Activated gamma-delta T cell treated with anti-CD3 and anti-CD28 coated beads, Interleukin-2, amount 50 U/mL, for 16 hours (primary cell): ENCODE measurements at places on chromosomes 6 and 20.
A peak's percentile ranks its signal among the peaks of the same experiment; 100 is the strongest.

- DNase-seq, result no peak
Measured at GRCh38 chr6:29528988-29529560, 30.5 kb downstream of the UBD start.

DNA sequence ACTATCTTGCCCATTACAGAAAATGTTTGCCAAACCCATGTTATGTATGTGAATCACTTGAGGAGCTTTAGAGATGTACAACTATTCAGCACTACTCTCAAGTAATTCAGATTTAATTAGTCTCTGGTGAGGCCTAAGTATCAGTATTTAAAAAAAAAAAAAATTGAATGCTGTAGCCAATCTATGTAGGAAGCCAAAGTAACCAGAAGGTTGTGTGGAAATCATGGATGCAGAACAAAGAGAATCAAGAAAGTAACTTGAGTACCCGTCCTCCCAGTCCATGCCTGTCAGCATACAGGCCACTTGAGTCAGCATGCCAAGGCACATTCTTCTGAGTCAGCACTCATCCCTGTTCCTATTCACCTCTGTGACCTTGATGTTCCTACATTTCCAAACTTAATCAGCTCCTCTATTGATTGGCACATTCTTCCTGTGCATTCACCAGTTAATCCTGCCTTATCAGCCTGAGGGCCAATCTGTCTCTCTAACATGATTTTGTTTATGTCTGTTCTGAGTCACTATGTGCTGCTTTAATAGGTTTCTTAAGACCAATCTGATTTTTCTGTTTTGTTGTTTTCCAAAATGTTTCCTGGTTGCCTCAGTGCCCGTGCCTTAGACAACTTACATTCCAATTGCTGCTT lies 165.6 kb downstream of the KCNQ5 start:
- no peak for DNase-seq

DNA sequence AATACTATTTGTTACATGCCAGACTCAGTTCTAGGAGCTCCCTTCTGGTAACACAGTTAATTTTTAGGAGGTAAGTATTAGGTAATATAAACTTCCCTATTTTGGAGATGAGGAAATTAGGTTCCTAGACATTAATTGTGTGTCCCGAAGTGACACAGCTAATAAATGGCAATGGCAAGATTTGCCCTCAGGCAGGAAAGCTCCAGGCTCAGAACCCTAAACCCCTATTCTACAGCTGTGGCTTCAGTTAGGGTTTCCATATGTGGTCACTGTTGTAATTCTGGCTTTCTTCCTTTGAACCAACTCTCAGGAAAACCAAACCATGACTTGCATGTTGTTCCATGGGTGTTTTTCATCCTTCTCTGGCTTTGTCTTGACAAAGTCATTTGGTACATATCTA lies 188.2 kb downstream of the PLCB1 start:
- DNase-seq, result no peak

GRCh38 chr6:104771258-104771832 lies 88.4 kb downstream of the HACE1 start:
- no peak for DNase-seq

DNA sequence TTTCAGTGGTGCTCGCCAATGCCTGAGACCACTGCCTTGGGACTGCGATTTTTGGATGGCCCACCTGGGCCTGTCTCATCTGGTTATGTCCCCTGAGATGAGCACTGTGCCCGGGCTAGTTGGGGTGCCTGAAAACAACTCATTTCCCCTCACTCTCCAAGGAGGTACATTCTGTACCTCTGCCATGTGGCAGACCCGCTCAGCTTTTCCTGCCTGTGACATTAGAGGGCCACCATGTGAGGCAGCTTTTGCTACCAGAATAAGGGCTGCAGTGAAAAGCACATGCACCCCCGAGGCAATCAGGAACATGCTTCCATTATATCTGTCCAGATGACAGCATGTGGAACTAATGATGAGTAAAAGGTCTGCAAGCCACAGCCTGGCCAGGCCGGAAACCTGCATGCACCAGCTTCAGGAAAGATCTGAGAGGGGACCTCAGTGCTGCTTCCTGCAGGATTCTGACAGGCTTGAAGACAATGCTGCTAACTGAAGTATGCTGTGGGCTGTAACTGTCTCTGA lies 11.3 kb upstream of the SRSF6 start:
- DNase-seq, result no peak

GRCh38 chr20:17822039-17822438 lies 122.3 kb downstream of the BANF2 start:
- no peak for DNase-seq

- DNase-seq, result no peak
Measured at GRCh38 chr6:127453845-127454619, 5.2 kb downstream of the KIAA0408 start.

DNA sequence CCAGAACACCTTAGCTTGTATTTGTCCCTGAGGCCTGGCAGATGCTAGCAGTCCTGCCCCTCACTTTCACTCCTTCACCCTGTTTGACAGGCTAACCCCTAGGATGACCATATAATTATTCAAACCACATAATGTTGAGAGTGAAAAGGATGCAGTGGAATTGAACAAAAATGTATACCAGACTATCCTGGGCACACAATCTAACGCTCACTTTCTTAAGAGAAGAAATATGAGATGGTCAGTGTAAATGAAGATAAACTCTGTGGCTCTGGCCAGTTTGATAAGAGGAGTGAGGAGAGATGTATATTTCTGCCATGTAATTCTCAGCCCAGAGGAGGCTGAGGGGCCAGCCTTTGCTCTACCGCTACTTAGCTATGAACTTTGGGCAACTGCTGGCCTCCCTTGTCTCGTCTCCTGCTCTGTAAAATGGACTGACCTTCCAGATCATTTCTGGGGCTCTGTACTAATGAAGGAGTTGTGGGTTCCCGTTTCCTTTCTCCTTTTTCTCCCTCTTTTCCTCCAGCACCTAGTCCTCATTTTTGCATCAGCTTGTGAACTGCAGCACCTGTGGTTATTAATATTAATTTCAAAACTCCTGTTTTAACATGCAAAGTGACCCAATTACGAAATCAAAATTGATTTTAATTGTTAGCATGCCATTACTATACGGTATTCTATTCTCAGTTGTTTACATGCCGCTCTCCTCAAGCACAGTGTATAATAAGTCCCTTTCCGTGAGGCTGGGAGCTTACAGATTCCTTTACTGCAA lies 92.5 kb upstream of the IYD start:
- DNase-seq, result no peak

- DNase-seq, result no peak
Measured at GRCh38 chr6:134289204-134289575, 28.7 kb downstream of the SGK1 start.

GRCh38 chr20:21099751-21100577 lies 6.2 kb downstream of the LINC00237 start:
- no peak for DNase-seq

- no peak for DNase-seq
Measured at GRCh38 chr6:56448046-56448445, 194.6 kb downstream of the DST start.

DNA sequence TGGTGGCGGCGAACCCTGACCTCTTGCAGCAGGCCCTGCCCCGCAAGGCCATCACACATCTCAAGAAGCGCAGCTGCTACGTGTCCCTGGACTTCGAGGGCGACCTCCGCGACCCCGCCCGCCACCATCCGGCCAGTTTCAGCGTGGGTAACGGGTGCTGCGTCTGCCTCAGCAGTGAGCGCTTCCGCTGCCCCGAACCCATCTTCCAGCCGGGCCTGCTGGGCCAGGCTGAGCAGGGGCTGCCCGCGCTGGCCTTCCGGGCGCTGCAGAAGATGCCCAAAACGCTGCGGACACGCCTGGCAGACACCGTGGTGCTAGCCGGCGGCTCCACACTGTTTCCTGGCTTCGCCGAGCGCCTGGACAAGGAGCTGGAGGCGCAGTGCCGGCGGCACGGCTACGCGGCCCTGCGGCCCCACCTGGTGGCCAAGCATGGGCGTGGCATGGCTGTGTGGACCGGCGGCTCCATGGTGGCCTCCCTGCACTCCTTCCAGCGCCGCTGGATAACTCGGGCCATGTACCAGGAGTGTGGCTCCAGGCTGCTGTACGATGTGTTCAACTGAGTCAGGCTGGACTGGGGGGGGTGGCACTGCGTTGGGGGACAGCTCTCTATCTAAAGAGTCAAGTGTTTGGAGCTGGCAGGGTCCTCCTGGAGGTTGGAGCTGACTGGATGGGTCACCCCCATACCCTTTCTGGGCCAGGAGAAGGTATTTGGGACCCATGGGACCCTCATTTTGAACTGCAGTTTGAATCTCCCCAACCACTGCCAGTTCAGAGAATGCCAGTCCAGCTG lies 1.1 kb downstream of the ACTL10 start:
- DNase-seq, result peak; percentile 60

DNA sequence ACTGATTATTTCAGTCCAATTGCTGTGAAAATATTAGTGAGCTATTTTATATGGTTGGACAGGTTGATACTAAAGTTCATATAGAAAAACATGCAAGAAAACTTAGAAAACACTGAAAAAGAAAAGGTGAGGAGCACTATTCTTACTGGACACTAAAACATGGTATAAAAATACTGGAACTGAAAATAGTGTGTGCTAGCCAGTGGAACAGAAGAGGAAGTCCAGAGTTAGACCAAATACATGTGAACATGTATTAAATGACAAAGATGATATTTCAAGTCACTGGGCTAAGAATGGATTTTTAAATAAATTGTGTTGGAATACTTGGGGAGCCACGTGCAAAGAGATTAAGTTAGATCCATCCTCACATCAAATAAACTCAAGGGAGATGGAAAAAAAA lies 218.5 kb downstream of the TMEM242 start:
- no peak for DNase-seq

DNA sequence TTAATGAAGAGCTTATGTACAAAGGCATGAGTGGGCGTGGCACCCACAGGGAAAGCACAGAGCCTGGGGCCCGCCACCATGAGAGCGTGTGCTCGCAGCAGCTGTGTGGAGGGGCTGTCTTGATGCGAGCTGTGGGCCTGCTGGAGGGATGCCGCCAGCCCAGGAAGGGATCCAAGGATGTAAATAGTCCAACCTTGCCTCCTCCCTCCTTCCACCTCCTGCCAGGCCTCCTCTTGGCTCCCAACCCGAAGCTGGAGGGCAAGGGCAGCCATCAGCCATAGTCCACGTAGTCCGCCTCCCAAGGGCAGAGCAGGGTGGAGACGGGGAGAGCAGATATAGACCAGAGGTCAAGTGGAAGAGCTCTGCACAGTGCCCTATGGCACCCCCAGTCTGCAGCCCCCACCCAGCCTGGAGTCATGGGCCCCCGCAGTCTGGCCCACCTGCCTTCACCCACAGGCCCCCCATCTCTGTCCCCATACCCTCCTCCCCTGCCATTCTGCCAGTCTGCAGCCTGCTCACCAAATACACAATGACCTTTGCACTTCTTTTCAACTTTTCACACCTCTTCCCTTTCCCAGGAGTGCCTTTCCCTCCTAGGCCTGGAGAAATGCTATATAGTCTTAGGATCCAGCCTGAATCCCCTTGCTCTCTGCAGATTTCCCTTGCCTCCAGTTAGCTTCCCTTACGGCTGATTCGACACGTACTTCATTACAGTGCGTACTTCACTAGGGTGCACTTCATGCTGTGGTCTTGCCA lies 77.1 kb downstream of the SHLD1 start:
- no peak for DNase-seq

DNA sequence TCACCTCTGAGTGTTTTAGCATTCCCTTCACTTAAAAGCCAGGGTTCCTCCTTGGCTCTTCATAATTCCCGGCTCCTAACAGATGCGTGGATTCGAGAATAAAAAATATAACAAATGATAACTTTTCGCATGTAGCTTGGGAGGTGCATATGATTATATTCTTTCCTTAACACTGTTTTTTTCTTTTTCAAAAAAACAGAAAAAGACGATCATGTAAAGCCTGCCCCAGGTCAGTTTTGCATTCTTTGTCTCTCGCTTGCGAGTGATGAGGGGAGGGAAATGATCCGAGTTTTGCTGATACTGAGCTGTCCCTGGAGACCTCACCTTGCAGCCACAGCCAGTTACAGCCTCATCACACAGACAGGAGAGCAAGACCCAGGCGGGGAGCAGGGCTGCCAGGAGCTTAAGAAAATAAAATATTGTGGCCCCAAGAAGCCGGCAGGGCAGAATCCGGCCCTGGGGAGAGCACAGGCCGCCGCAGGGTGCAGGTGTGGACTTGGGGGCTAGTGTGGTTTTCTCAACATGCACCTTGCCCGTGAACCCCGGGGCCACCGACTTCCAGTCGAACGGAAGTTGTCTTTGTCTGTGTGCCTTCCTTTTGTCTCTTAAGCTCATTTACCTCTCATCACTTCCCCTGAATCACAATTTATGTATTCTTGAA lies 301.8 kb downstream of the TAF4 start:
- DNase-seq, result no peak

- no peak for DNase-seq
Measured at GRCh38 chr6:98787435-98787834, 46.9 kb upstream of the POU3F2 start.

- DNase-seq, result no peak
Measured at GRCh38 chr6:42112351-42112750, 30.1 kb downstream of the C6orf132 start.

GRCh38 chr6:151549790-151550189 lies 56.0 kb downstream of the CCDC170 start:
- DNase-seq, result no peak

DNA sequence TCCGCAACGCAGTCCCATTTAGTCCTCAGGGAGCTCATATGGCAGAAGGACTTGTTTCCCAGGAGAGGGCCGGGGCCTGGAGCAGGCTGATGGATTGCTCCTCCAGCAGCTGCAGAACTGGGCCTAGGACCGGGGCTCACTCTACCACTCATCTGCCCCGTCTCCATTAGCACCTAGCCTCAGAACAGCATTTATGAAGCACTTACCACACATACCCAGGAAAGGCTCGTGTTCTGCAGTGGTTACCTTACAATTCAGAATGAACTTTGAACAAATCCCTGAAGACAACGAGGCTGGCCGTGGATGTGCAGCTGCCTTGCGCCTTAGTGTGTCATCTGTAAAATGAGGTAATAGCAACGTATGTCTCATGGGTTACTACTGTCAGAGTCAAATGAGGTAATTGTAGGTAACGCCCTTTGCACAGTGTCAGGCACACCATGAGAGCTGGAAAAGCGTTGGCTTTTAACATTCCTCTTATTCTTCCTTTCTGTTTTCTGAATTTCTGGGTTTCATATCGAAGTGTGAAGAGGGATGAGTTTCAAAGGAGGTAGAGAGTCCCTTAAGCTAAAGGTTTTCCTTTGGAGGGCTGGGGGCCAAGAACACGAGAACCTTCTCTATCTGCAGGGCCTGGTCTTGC lies 46.3 kb upstream of the CD93 start:
- no peak for DNase-seq

DNA sequence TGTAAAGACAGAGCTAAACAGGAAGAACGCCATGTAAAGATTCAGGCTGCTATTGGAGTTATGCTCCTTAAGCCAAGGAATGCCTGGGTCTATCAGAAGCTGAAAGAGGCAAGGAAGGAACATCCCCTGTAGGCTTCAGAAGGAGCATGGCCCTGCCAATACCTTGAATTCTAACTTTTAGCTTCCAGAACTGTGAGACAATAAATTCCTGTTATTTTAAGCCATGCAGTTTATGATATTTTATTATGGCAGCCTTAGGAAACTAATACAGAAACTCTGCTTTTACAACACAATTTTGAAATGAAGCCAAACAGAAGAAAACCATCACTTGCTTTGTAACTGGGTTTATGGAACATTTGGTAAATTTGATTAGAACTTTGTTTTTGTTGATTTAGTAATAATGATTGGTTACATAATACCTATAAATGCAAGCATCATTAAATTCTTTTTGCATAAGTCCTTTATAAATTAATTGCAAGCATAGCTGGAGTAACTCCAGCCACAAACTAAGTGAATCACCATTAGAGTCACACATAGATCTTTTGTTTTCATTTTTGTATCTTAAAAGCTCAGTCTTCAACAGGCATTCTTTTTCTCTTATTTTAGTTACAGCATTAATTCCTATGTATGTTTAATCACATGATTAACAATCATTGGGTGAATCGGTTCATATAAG lies 33.5 kb upstream of the TSPYL1 start:
- DNase-seq, result no peak
